ENCODE measurements at places on chromosomes 2 and 18.

GRCh38 chr18:11008505-11008904 is 140.9 kb downstream of the PIEZO2 start:
- DNase-seq, result no peak

DNA sequence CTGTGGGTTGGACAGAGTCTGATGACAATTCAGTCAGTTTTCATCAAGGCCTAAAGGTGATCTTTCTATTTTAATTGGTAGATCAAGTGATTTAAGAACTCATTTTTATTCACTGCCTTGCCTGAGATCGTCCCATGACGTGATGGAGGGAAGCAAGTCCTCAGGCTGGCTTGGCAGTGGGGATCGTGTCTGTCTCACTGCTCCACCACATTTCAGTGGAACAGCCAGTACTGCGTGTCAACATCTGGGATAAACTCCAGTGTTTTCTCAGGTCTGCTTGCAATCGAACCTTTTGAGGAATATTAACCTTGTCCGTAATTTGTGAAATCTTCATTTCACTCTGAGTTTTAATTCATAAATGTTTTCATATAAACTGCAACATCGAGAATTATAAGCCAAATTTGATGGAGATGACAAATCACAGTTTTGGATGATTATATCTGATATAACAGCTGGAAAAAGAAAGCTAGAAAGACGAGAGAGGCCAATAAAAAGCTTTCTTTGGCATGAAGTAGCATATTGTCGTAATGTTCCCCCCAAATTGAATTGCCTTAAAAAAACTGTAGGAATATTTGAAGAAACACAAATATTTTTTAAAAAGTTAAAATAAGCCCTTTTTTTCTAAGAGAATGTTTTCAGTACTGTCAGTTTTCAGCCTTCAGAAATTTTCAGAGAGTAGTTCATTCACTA is 414.7 kb upstream of the SPRED2 start:
- DNase-seq, result no peak

- DNase-seq, result peak; percentile 70
These were observed 57.4 kb downstream of the ATIC start for GRCh38 chr2:215369181-215369760.

GRCh38 chr2:54740333-54740732 is 16.9 kb downstream of the EML6 start:
- no peak for DNase-seq

GRCh38 chr18:55262021-55262560 is 302.8 kb upstream of the CCDC68 start:
- no peak for DNase-seq

- DNase-seq, result no peak
These were observed 6.8 kb upstream of the CCNYL1 start for GRCh38 chr2:207704671-207705070.
